ENCODE measurements at places on chromosomes 3 and 15.

DNA sequence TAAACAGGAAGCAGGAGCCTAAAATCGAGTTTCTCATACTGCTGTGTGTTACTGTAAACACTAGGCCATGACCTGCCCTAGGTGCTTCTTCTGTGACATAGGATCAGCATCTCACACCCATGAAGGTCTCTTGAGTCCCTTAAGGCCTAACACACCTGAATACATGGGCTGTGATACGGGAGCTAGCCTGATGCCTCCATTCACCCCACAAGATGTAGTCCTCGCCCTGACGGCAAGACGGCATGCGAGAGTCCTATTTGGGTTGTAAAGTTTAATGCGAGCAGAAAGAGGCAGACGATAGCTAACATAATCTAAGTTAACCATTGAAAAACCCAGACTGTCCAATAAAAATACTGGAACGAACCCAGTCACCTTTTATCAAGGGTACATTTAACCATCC is 241.1 kb upstream of the ICE2 start:
- DNase-seq: peak; percentile 34

DNA sequence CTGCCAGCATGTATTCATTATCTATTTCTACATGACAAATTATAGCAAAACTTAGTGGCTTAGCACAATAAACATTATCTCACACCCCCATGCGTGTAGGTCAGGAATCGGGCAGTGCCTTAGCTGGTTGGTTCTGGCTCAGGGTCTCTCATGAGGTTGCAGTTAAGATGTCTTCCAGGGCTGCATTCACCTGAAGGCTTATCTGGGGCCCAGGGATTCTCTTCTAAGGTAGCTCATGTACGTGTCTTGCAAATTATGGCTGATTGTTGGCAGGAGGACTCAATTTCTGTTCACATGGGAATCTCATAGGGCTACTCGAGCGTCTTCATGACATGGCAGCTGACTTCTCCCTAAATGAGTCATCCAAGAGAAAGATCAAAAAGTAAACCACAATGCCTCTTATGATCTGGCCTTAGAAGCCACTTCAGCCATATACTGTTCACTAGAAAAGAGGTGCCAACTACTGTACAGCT is 42.9 kb upstream of the TSC22D2 start:
- DNase-seq: no peak

DNA sequence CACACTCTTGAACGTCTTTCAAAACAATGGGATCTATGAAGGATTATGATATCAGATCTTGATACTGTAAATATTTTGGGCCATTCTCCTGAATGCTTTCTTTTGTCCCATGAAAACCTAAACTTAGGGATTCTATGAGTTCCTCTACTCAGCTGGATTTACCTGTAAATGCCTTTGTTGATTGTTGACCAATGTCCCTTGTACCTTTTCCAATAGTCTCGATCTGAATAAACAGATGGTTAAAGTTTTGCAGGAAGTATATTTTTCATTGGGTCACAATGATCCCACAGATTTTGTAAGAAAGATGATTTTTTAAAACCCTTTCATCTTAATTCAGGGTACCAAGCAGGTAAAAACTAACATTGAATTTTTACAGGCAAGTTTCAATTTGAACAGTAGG is 634.1 kb downstream of the FHIT start:
- DNase-seq: no peak

DNA sequence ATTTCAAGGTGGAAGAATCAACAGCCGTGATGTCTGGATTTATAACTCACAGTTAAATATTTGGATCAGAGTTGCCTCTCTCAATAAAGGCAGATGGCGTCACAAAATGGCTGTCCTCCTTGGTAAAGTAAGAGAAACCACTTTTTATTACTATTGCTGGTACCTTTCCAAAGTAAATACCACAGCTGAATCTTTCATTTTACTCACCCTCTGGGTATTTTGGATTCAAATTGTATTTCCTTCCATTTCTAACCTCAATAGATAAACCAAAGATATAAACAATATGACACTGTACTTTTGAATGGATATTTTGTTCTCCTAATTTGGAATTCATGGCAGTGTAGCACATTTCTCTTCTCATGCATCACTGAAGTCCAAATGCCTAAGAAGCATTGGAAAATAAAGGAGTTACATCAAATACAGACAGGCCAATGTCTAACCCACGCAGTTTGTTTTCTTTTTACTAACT is 29.5 kb downstream of the KLHL24 start:
- no peak for DNase-seq

DNA sequence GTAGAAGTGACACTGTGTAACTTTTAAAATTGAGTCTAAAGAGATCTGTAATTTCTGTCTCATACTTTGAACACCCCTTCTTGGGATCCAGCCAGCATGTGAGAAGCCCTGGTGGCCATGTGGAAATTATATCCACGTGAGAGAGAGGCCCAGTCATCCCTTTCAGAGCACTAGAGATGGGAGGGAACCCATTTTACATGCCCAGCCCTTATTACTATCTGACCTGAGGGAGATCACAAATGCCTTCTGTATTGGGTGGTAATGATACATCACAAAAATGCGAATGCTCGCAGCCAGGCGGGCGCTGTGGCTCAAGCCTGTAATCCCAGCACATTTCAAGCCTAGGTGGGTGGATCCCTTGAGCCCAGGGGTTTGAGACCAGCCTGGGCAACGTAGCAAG is 27.3 kb upstream of the TRAK1 start:
- no peak for DNase-seq

DNA sequence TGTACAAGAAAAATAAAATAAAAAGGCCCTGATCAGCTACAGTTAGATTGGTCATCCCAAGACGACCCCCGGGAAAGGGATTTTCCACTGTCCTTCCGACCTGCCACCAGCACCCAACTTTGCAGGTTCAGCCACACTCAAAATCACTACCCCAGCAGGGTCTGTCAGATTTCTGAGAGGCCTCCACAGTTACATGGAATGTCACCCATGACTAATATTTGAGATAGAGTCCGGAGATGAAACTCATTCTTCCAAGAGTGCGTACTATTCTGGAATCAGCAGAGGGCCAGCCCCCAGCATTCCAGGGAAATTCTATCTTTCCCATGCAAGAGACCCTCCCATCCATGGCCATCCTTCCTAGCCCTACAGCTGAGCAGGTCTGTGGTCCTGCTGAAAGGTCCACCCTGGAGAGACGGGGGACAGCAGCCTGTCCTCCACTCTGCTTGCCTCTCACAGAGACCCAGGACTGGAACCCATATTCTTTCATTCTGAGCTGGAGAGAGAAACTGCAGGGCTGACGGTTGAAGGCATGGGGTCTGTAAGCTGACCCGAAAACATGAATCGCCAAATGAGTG is 5.8 kb downstream of the LIPC start:
- DNase-seq: no peak

DNA sequence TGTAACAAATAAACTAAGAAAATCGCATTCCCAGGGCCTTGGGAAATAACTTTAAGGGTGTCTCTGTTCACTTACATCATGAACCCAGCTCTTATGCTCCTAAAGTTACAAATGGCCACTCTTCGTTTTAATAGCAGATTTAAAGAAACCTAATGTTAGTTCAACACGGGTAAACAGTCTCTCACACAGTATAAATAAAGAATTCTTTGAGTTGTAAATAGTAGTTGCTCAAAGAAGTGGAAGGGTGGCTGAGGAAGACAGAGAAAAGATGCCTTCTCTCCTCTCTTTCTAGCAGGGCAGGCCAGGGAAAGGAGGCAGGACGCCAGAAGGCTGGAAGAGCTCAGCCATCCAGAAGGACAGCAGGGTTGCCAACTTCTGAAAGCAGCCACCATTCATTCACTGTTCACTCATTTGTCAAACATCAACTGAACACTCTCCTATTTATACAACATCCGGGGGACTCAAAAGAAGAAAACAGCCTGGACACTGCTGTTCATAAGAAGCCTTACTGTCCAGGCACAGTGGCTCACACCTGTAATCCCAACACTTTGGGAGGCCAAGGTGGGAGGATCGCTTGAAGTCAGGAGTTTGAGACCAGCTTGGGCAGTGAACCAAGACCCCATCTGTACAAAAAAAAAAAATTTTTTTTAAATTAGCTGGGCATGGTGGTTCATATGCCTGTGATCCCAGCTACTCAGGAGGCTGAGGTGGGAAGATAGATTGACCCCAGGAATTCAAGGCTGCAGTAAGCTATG is 47.3 kb downstream of the WWTR1 start:
- DNase-seq: no peak

DNA sequence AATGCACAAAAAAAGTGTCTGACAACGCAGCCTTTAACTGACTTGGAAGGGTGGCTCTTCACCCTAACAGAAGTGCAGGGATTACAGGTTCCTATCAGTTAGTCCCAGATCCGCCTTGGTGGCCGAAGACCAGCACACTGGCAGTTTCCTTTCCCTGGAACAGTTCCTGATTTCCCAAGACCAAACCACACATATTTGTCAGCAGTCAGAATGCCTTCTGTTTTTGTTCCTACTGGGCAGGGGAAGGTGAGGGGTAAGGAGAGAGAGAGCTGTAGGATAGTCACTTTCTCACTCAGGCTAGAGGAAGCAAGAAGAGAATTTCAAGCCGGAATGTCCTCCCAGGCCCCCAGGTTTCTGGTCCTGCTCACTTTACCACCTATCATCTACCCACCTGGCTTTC is 9.2 kb downstream of the CXCR6 start:
- no peak for DNase-seq

GRCh38 chr15:67083135-67083762 is 17.8 kb downstream of the SMAD3 start:
- DNase-seq: no peak

DNA sequence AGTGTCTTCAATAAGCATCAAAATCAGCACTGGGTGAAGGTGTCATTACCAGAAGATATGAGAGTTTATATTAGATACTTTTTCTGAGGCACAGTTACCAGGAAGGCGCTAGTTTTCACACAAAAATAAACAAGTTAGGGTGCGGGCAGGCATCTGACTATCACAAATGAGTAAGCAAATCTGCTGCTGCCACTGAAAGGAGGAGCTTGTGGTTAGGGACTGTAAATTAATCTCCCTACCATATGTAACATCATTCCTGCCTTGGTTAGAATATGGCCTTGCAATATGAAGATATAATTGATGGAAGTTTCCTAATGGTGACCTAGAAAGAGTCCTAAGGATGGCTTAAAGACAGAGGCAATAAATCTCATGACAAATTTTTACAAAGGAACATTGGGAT is 19.5 kb upstream of the EID1 start:
- DNase-seq: no peak

GRCh38 chr3:45127130-45127822 is 18.9 kb downstream of the CDCP1 start:
- DNase-seq: no peak

GRCh38 chr3:115087512-115087911 is 59.6 kb downstream of the ZBTB20 start:
- no peak for DNase-seq

DNA sequence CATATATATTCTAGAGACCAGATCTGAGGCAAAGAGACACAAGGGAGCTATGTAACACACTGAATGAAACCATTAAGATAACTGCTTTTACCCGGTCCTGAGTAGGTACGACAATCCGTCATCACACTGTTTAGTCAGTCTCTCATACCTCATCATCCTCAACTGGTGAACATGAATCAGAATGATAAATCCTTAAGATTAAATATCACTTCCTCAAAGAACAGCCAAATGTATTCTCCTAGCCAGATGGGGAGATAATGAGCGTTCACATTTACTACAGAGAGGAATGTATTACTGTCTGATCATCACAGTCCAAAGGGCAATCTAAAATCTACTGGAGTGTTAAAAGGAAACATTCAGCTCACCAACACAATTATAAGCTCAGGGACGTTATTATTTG is 319.4 kb upstream of the STAC start:
- DNase-seq: no peak

- no peak for DNase-seq
These were observed 105.4 kb downstream of the LINGO1 start for GRCh38 chr15:77527164-77527778.

DNA sequence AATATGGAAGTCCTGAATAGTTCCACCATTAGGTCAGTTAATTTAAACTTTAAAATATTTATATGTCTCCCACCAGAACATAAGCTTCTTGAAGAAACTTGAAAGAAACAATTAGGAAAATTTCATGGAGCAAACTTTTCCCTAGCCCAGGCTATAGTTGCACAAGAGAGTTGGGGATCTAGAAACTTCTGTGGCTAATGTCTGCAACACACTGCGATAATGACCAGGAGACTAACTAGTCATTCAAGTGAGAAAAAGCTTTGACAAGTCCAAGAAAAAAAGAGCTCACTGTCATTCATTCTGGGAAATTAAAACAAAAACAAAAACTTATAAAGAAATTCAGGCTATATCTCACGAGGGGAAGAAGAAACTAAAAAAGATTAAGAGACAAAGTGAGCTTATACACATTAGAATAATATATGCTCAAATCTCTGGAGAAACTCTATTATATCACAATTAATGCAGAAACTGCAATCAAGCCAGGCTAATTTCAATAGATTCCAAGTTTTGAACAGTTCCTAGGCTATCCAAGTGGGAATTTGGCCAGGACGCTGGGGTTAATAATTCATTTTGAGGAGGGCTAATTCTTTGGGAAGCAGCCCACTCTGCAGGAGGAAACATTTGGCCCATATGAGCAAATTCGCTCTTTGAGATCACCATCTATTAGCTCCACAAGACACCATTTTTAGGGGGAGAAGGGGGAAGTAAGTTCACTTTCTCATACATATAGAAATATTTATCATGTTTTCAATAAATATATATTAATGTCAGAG is 134.6 kb downstream of the MEIS2 start:
- no peak for DNase-seq

DNA sequence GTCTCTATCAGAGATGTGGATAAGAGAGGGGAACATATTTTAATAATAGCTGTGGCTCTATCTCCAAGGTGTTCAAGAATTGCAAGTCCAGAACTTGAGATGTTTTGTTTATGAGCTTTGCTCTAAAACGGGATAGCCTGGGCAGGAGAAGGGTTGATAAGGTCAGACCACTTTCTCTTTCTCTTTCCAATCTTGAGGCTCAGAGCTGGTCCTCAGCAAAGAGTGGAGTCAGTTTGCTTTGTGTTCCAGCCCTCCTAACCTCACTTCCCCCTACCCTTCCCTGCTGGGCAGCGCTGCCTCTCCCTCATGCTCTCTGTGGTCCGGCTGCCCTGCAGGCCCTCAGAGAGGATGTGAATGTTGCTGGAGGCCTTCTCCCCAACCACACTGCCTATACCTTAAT is 13.8 kb downstream of the KLHL6 start:
- no peak for DNase-seq

GRCh38 chr3:134302674-134303073 is 52.0 kb upstream of the RYK start:
- no peak for DNase-seq

- no peak for DNase-seq
These were observed 5.6 kb downstream of the ITPKA start for GRCh38 chr15:41499109-41499851.

DNA sequence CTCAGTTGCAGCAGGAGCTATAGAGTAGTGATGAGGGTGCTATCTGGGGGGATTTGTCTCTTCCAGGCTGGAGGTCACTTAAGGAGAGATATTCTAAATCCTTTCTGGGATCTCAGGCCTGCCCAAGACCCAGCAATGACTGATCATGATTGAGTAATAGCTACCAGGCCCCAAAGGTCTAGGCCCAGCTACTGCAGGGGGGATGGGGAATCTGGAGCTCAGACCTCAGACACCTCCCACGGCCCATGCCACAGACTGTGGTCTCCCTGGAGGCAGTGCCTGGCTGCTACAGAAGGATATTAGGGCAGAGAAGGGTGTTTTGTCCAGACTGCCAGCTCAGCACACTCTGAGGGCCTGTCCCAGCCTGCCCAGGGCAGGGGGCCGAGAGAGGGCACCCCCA is 6.9 kb downstream of the SLC38A3 start:
- no peak for DNase-seq
